Stimulated activated CD8-positive, alpha-beta memory T cell treated with anti-CD3 and anti-CD28 coated beads, Interleukin-7, amount 100 ng/mL, for 24 hours (primary cell): ENCODE measurements at places on chromosomes 16 and 17.

DNA sequence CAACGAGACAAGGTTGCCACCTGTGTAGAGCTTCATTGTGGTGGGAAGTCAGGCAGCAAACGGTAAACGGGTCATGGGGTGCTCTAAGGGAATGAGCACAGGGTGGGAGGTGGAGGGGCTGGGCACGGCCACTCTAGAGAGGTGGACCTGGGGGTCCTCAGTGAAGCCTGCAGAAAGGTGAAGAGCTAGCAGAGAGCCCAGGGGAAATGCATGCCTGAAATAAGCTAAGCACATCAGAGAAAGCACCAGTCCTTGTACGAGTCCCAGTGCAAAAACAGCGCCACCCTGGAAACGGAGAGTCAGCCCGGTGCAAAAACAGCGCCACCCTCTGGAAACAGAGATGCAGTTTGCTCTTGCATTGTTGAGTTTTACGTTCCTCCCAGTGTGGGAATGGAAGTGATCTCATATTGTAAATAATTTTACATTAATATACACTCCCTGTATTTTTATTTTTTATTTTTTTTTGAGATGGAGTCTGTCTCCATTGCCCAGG lies 65.0 kb downstream of the TBC1D16 start:
- DNase-seq: no peak

- DNase-seq: no peak
These were observed 5.7 kb downstream of the CACNG1 start for GRCh38 chr17:67050066-67050465.

GRCh38 chr16:79542237-79542774 lies 58.2 kb downstream of the MAF start:
- no peak for DNase-seq

DNA sequence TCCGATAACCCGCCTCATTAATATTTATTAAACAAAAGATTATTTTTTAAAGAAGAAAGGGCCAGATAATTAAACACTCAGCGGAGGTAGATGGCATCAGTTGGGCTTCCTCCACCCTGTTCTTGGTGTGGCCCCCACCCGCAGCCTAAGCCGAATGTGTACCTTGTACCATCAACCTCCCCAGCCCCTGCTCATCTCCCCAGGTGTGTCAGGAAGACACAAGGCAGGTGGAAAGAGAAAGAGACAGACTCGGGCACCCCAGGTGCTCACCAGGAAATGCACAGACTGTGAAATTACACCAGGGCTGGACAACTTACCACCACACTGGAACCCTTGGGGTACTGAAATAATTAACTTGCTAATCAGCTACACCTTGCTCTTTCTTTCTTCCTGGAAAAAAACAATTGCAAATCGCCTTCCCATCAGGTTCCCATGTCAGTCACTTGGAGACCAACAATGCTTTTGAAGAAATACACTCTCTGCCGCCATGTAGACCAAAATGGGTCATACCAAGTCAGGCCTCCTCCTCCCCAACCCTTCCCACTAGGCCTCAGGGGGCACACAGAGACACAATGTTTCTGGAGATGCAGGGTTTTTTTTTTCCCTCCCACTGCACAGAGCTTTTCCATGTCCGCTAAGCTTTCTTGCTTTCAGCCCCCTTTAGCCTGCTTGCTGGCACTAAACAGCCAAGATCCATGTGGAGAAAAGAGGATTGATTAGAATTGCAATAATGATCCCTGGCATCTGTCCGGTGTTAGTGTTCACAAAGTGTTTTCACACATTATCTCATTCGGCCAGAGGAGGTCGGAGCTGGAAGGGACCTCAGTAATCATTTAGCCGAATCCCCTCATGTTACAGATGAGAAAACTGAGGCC lies 8.6 kb upstream of the LHX1 start:
- no peak for DNase-seq

GRCh38 chr17:72565758-72566157 lies 444.9 kb downstream of the SOX9 start:
- DNase-seq: no peak
